ENCODE measurements at places on chromosomes 4 and X.

- DNase-seq = no peak
These were observed 608.7 kb downstream of the TLL1 start for GRCh38 chr4:166481739-166482138.

GRCh38 chr4:113449410-113449974 is 312.0 kb downstream of the CAMK2D start:
- no peak for DNase-seq

DNA sequence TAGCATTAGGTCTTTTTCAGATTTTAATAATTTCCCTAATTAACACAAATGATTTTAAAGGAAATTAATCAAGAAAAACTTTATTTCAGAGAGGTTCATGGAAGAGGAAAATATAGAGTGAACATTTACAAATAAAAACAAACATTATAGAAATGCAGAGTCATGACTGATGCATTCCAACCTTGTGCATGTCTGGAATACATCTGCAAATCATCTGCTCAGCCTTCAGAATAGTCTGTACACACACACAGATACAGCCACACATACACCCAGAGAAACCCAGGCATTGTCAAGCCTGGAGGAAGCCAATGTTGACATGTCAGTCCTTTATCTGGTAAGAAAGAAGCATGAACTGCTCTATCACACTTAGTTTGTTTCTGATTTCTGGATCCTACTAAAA is 61.3 kb upstream of the NFKB1 start:
- peak; percentile 53 for DNase-seq

GRCh38 chrX:39409246-39409917 is 608.1 kb downstream of the MID1IP1 start:
- no peak for DNase-seq

GRCh38 chr4:171650543-171650942 is 162.7 kb upstream of the GALNTL6 start:
- no peak for DNase-seq
